HAP-1 (cell line): ENCODE measurements at places on chromosomes 6 and 20.

DNA sequence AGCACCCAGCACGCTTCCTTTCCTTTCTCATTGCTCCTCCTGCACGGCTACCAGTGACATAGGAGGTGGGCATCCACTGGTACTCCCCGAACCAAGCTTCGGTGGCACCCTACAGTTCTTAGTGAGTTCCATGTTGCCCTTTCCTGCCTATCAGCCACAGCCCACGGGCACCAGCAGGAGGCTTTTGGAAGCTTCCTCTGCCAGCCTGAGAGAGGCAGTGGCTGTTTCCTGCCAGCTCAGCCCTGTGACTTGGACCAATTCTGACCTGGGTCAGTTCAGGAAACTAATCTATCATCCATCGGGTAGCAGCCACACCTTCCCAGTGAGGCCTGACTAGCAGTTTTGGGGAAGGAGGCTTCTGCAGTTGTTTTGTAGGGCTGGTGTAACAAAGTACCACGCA lies 176.4 kb upstream of the UST start:
- DNase-seq, result no peak

- DNase-seq, result no peak
Observed at GRCh38 chr6:11692451-11693376, 85.9 kb downstream of the ADTRP start.

DNA sequence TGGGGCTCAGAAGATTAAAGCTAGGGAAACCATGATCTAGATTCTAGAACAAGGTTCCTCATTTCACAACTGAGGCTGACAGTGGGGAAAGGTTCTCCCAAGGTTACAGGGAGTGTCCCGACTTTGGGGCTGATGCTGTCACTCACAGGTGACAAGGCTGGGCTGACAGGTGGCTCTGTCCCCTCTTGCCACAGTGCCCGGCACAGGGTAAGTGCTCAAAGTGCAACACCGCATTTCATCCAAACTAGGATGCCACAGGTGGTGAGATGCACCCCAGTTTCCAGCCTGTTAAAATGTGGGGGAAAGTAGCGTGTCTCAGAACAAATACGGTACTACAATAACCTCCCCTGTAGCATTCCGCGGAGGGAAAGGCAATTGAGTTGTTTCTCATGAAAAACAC lies 7.8 kb downstream of the ZBP1 start:
- no peak for DNase-seq

DNA sequence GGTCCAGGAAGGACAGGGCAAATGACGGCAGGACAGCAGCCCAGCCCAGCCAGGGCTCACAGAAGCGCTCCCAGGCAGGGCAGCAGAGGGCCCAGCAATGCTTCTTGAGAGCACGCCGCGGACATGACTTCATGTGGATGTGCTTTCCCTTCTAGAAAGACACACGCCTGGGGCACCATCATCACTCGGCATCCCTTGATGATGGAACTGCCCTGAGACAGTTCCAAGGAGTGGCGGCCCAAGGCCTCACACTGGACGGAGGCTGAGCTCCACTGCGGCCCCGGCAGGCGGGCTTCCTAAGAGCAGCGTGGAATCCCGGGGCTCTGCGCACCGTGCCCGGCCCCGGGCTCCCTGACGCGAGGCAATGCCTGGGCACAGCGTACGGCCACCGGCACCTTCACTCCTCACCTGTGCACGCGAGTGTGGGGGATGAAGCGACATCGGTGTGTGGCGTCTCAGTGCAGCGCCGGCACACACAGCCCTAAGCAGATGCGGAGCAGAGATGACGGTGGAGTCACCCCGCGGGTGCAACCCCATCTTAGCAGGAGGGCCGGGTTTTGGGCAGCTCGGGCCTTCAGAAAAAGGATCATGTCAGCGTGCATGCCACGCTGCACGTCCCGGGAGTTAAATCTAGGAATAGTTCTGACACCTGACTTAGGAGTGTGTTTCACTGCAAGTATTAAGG lies 86.6 kb downstream of the THBS2 start:
- no peak for DNase-seq

- DNase-seq, result no peak
Observed at GRCh38 chr6:44624936-44625573, 237.5 kb downstream of the CDC5L start.

- peak; percentile 22 for DNase-seq
Observed at GRCh38 chr6:14711056-14711703, 534.7 kb upstream of the JARID2 start.

- DNase-seq, result no peak
Observed at GRCh38 chr6:158286413-158286812, 25.9 kb upstream of the TULP4 start.

DNA sequence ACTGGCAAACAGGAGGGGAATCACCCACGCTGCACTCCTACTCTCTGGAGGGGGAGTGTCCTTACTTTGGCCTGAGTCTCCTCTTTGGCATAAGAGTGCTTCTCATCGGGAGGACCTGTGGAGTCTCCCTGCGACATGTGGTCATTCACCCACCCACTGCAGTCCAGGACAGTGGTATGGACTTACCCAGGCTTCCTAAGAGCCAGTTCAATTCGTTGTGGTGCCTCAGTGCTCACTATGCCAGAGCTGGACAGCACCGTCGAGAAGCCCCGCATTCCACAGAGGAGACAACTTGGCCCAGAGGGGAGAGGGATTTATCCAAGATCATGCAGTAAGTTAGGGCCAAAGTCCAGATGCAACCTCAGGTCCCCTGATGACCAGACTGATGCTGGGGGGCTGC lies 86.2 kb upstream of the CCDC167 start:
- DNase-seq, result no peak
